ENCODE measurements at places on chromosomes 2 and 18.

GRCh38 chr2:68157002-68157401 is 686 bp upstream of the PNO1 start:
- DNase-seq: no peak

DNA sequence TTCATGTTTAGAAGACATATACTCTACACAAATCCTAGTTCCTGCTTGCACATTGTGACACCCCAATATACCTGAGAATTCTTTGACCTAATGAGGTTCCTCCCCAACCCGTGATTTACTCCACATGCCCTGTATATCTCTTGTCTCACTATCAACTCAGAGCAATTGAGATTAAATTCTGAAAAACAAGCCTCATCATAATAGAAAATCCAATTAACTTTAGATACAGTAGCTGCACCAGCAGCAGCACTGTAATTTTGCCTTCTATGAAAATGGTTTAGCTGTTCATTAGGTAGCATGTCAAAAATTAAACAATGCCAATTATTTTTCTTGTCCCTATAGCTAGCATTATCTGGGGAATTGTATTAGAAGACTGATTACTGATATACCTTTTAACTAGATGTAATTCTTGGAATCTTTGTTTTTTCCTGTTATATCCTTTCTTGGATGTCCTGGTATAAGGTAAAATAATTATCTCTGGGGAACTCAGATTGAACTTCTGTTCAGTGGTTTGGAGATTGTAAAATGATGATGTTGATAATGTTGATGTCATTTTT is 218.9 kb upstream of the TANK start:
- DNase-seq: no peak

DNA sequence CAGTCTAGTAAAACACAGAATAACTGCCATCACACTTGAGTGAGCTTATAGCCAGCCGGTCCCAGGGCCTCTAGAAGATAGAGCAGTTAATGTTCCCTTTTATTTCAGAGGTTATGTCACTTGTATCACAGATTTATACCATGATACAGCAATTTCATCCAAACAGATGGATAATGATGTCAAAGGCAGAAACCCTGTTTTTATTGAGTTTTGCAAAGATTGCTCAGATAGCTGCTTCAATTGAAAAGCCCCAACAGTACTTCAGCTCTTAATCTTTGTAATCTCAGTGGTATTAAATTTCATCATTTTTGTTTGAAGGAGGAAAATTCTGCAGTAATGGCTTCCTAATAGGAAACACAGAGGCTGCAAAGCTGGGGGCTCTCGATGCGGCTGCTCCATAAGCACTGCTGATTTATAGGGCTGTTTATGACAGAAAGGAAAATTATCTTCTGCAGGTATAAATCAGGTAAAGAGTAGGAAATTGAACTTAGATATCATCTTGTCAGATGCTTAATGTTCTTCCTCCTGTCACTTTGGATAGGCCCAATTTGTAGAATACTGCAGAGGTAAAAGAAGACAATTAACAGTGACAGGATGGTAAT is 112.3 kb downstream of the LNPK start:
- no peak for DNase-seq

GRCh38 chr2:213189001-213189899 is 37.8 kb upstream of the IKZF2 start:
- no peak for DNase-seq

- DNase-seq: no peak
These were observed 17.3 kb upstream of the CNDP2 start for GRCh38 chr18:74478880-74479279.

DNA sequence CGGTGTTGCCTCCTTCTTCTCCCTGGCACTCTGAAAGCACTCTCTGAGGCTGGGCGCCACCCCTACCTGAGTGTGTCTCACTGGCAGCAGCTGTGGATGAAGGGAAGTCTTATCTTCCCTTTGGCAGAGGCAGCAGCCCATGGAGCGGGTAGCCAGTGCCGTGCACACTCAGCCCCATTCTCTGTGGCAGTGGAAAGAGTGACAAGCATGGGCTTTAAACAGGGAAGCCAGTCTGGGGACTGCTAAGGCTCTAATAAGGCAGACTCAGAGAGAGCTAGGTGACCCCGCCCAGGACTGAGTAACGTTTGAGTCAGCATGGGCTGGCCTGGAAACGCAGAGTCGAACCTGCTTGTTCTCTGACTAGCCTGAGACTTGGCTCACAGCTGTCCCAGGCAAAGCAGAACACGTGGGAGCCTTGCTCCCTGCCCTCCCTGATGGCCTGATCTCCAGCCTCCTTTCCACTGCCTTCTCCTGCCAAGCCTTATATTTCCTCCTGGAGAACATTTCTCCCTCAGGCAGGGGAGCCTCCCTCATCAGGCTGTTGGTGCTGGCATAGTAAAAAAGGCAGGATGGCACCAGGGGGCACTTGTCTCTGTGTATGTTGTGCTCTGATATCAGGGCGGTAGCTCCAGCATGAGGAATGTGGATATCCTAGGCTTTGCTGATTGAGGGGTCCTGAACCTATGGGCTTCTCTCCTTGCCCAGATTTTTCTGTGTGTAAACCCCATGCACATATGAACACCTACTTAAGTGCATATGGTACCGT is 93.9 kb upstream of the LGALSL start:
- peak; percentile 15 for DNase-seq

DNA sequence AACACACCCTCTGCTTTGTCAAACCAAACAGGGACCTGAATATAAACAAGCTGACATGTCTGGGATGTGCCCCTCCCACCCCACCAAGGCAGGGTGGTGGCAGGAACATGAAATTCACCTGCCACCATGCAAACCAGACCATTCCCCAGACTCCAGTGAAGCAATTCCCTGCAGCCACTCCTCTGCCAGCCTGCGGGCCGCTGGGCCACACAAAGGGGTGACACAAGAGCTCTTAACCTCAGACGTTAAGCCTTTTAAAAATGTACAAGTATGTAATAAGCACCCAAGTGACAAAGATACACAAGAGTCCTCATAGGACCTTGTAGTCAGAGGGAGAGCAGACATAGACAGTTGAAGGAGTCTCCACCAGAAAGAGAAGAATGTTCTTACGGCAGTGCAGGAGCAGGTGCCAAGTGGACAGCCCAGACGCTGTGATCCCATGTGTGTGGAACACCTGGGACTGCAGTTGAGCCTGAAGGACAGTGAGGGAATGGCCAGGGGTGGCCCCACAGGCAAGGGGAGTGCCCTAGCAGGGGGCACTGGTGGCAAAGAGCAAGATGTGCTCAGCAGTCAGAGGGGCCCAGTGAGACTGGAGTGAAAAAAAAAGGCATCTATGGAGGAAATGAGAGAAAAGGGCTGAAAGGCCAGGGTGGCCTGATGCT is 36.9 kb downstream of the CRACDL start:
- no peak for DNase-seq

DNA sequence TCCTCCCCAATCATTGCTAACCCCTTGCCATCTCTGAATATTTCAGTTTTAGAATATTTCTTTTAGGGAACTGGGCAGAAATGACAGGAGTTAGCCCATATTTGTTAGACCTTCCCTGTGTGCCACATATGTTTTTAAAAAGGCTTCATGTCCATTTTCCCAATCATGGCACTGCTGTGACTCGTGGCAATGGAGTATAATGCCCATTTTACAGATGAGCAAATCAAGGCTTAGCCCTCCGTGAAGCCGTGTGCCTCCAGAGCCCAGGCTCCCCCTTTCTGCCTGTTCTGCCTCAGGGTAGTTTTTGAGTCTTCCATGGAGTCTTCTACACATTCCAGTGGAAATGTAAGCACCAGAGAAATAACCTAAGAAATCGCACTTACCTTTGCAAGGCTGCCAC is 130.1 kb downstream of the KCTD1 start:
- no peak for DNase-seq

- no peak for DNase-seq
These were observed 135.2 kb upstream of the HAAO start for GRCh38 chr2:42927334-42928160.

- DNase-seq: peak; percentile 27
These were observed 109.9 kb upstream of the CAB39 start for GRCh38 chr2:230602562-230603230.

DNA sequence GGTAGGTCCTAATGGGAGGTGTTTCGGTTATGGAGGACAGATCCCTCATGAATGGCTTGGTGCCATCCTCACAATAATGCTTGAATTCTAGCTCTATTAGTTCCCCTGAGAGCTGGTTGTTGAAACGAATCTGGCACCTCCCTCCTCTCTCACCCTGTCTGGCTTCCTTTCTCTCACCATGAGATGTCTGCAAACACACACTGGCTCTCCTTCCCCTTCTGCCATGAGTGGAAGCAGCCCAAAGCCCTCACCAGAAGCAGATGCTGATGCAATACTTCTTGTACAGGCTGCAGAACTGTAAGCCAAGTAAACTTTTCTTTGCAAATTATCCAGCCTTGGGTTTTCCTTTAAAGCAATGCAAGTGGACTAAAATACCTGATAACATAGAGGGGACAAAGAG is 86.6 kb downstream of the RND3 start:
- DNase-seq: no peak

All from activated T-helper 2 cell treated with anti-CD3 and anti-CD28 coated beads, Interferon-gamma antibody, Interleukin-2, Interleukin-4, amounts not matched to agents 10 μg/mL and 5 μg/mL and 100 μg/mL, durations not matched to agents 14 hours and 24 hours and 36 hours (primary cell).